Uterus (tissue), 4 donors: ENCODE measurements at places on chromosomes 11 and 22.
A peak's percentile ranks its signal among the peaks of the same experiment; 100 is the strongest.

DNA sequence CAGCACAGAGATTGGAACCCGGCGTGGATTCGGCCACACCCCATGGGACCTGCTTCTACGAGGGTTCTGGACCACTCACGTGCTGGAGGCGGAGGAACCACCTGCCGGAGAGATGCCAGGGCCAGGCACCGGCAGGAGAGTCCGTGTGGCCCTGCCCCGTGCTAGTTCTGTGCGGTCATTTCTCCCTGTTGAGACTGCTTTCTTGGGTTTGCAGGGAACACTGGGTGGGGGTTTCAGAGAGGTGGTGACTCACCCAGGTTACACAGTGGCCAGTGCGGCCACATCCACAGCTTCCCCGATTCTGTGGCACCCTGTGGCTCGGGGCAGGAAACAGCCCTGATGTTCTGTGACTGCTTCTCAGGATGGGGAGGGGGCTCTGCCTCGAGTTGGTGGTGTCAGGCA lies 3.6 kb upstream of the PHLDA2 start:
- no peak for DNase-seq

DNA sequence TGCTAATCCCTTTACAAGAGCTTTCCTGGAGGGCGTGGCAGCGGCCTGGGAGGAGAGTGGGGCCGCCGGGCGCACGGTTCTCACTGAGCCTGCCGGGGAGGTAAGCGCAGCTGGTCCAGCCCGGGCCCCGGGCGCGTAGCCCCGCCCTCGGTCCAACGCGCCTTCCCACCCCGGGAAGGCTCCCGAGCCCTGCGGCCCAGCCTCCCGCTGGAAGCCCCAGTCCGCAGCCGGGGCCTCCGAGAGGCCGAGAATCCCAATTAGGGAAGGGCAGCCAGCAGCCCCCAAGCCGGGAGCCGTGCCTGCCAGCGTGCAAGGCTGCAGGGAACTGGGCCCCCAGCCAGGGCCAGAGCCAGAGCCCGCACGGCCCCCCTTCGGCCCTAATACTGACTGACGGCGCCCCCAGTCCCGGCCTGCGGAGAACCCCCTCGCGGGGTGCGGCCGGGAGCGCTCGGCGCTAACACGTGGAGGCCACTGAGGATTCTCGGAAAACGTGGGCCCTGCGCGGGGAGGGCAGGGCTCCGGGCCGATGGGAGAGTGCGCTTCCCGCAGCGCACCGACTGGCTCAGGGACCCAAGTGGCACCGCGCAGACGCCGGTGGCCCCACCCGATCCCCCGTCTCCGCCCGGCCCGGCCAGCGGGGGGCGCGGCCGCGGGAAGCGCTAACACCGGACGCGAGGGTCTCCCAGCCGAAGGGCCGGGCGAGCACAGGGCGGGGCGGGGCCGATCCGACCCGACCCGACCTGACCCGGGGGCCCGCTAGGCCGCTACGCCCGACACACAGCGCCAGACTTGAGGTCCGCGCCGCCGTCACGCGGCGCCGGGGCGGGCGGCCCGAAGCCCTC lies 5.7 kb downstream of the ZFTA start:
- peak; percentile 61 for DNase-seq

GRCh38 chr11:84292006-84292405 lies 1005.8 kb upstream of the CCDC90B start:
- no peak for DNase-seq

DNA sequence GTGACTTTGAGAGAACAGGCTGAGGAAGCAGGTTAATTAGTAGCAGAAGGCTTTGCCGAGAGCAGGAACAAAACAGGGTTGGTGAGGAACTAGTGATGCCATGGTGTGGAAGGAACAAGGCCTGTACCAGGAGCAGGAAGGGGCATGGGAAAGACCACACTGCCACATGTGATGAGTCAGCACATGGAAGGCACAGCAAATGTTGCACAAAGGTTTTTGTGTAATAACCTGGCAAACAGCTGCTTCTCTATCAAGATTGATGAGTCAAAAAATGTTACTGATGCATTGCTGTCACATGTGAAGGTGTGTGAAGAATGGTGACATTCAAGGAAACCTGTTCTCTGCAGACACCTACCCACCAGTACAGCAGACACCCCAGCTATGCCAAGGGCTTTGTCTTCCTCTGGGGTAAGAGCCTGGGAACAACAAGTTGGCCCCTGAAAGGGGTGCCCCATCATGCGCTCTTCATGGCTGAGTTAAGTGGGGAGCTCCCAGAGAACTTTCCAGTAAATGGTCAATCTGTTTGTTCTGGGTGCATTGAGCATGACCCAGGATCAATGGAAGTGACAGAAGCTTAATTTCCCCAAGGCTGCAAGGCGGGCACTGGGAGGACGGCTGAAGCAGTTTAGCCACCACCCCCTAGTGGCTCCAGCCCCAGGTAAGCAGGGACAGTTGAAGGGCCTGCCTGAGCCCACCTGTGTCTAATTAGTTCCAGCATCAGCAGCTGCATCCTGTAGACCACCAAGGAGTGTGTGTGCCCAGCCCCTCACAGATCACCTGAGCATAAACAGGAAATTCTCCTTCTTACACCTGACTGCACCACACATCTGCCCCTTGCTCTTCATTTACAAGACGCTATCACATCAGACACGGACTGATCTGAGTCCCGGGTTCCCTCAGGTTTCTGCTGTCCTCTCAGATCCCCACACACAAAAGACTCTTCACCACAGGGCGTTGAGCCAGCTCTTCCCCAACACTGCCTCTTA lies 47.6 kb downstream of the GGTLC2 start:
- DNase-seq: no peak

DNA sequence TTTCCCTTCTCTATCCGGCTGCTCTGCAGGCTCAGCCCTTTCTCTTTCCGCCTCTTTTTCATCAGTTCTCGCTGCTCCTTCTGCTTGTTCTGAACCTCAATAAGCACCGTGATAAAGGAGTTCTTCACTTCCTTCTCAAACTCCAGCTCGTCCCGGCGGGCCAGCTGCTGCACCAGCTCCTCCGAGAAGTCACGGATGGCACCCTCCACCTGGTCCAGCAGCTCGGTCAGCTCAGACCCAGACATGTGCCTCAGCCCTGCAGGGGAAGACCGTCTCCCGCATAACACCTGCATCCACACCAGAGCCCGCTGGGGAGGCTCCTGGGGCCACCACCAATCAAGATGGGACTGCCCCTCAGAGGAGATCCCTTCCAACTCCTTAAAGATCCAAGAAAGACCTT lies 40.2 kb downstream of the FEZ1 start:
- DNase-seq: no peak
